AG08395 (cell line): ENCODE measurements at places on chromosomes 3 and 15.
A peak's percentile ranks its signal among the peaks of the same experiment; 100 is the strongest.

DNA sequence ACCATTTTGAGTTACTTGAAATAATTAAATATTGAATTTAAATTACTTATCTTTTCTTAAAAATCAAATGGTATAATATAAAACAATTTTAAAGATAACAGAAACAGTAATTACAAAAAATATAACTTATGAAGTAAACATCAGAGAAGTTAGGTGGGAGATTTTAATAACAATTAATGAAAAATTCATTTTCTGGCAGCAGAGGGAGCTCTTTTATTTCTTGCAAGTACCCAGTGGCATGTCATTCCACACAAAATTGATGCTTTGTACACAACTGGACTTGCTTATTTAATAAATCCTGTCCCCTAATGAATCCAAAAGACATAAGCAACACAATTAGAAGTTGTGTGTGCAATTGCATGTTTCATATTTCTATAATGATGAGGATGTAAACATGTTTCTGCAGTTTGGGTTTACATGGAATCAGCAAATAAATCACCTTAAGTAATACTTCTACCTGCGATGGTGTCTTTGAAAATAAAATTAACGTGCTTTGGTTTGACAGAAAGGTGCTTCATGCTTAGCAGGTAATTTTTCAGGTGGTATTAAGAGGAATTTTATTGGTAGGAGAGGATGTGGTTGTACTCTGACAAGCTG, 861.3 kb downstream of the ZPLD1 start:
- DNase-seq, result no peak

- no peak for DNase-seq
Measured at GRCh38 chr3:159501029-159501428, 487.6 kb upstream of the IL12A start.

GRCh38 chr15:64249406-64249805, 86.6 kb upstream of the PPIB start:
- DNase-seq, result no peak

- no peak for DNase-seq
Measured at GRCh38 chr15:23484870-23485269, 37.8 kb upstream of the GOLGA6L2 start.

DNA sequence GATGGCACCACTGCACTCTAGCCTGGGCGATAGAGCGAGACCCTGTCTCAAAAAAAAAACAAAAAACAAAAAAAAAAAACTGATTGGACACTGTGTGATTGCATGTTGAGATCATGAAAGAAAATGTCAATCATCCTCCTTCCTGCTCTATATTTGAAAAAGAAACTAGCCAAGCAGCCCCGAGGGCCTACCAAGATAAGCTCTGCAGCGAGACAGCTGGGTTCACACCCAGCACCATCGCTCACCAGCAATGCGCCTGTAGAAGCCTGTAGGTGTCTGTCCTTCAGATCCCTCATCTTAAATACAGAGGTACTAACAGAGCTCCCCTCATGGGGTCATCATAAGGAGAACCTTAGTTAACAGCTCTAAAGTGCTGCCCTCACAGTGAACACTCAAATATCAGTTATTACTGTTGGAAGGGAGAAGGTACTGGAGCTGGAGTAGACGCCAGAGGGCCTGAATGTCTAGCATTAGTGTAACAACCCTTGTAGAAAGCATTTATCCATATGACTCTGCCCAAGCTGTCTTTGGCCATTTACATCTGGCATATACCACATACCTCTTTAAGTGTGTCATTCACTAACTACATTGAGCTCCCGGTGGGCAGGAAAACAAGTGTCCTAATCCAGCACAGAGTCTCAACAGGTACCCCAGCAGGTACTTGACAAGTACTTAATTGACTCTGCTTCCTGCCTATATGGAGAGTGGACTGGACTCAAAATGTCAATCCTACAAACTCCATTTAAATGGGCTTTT, 22.9 kb downstream of the MYLK start:
- no peak for DNase-seq

DNA sequence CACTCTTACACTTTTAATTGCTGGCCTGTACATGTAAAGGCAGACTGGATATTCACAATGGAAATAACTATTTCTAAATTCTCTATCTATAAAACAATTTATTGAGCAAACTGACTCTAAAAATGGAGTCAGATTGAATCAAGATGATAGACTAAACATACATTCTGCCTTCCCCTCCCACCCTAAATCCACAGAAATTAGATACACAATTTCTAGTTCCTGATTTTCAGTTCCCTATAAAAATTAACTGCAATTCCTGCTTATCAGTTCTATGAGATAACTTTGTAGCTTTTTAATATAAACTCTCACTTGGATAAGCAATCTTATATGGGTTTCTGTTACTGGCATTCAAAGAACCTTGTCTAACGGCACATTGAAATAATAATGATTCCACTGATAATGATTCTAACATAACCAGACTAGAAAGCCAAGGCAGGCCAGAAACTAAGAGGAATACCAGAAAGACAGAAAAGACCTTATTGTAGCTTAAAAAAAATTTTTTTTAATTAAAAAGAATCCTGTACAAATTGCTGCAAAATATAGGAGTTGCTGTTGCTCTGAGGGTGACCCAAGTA, 33.1 kb downstream of the TBC1D5 start:
- DNase-seq, result no peak

DNA sequence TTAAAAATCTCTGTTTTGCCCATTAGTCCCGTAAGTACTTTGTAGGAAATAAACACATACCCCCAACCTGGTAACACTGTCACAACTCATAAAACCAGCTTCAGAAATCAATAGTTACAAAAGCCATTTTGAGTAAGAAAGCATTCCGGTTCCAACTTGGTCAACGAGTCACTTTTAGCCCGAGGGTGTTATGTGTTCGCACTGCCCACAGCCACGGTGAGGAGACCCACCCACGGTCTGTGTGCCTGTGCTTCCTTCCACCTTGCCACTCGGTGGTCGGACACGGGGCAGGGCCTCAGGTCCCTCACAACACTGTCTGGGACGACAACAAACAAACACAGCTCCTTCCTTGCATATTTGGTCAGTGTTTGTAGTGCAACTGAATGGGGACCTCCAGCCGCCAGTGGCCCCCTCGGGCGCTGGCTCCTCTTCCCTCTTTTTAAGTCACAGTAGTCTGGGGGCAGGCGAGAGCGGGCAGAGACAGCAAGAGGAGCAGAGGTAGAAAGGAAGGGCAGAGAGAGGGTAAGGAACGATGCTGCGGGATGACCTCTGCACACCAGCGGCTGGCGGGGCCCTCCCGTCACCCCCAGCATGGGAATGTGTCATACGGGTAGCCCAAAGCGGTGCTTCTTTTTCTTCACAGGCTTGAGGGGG, 5.2 kb upstream of the MUSTN1 start:
- DNase-seq, result no peak

DNA sequence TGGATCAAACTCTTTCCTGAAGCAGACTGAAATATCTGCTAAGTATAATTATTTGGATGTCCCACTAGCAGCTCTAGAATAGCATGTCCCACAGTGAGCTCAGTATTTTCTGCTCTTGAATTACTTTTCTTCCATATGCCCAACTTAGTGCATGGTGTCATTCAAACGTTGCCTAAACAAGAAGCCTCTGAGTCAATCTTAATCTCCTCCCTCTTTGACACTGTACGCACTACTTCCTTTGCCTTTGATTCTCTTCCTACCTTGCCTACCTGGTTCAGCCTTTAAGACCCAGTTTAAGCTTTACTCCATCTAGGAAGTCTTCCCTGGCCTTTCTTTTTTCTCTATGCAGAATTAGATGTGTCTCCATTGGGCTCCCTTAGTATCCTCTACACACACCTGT, 54.5 kb downstream of the SEC22A start:
- DNase-seq, result no peak

- no peak for DNase-seq
Measured at GRCh38 chr15:44325568-44325967, 37.0 kb downstream of the GOLM2 start.

DNA sequence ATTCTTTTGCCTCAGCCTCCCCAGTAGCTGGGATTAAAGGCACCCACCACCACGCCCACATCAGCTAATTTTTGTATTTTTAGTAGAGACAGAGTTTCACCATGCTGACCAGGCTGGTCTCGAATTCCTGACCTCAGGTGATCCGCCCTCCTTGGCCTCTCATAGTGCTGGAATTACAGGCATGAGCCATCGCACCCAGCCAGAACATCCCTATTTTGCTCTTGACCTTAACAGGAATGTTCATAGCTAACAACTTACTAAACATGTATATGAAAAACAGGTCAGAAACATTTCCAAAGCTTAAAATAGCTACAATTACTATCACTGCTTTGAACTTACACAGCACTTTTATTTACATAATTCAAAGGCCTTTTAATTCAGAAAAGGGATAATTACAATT, 33.7 kb downstream of the UQCC5 start:
- DNase-seq, result peak; percentile 17

GRCh38 chr3:14261229-14261628, 82.6 kb downstream of the LSM3 start:
- peak; percentile 86 for DNase-seq

DNA sequence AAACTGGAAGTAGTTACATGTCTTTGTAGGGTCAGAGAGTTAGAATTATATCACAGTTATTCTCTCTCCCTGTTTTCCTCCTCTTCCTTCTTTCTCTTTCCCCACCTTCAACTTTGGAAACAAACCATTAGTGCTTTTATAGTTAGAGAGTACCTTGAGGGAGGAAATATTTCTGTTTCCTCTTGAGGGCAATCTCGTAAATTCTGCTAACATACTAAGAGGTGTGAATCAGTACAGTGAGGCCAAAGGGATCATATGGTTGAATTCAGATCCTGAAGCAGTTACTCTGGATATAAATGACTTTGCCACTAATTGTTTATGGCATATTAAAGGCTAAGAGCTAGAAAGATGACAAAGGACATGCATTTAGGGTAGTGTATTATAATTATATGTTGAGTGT, 60.3 kb upstream of the CCNL1 start:
- DNase-seq, result no peak

GRCh38 chr15:101087172-101087769, 164.6 kb downstream of the CHSY1 start:
- no peak for DNase-seq

- DNase-seq, result no peak
Measured at GRCh38 chr3:156668073-156668763, 6.2 kb upstream of the TIPARP start.

DNA sequence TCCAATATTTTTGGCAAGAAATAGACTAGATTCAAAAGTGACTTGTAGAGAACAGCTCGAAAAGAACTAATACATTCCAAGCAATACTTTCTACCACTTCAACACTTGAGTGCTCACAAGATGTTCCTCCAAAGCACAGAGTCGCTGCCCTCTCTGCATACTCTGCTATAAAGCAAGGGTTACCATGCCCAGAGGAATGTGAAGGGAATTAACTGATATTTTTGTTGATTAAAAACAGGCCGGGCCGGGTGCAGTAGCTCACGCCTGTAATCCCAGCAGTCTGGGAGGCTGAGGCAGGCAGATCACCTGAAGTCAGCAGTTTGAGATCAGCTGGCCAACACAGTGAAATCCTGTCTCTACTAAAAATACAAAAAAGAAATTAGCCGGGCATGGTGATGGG, 57.6 kb upstream of the CSPG5 start:
- DNase-seq, result no peak

GRCh38 chr3:47536967-47537366, 23.5 kb upstream of the ELP6 start:
- no peak for DNase-seq

GRCh38 chr15:45118996-45119395, 4.9 kb downstream of the DUOXA2 start:
- DNase-seq, result no peak

- no peak for DNase-seq
Measured at GRCh38 chr3:192745150-192745549, 17.8 kb upstream of the FGF12 start.

- DNase-seq, result no peak
Measured at GRCh38 chr15:60077581-60078359, 73.7 kb downstream of the FOXB1 start.

DNA sequence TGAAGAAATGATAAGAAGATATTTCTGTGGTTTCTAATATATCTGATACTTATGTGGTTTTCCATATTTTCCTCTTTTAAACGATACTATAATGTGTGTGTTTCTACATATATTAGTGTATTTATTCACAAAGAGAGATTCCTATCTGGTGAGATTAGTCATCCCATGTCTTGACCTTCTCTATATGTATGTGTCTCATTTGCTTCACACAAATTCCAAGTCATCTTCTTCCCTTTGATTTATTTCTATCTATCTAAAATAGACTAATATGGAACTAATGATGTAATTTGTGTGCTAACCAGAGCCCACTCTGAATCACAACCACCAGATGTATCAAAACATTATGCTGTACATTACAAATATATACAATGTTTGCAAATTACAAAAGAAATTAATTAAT, 154.7 kb upstream of the KCNMB2 start:
- DNase-seq, result no peak

DNA sequence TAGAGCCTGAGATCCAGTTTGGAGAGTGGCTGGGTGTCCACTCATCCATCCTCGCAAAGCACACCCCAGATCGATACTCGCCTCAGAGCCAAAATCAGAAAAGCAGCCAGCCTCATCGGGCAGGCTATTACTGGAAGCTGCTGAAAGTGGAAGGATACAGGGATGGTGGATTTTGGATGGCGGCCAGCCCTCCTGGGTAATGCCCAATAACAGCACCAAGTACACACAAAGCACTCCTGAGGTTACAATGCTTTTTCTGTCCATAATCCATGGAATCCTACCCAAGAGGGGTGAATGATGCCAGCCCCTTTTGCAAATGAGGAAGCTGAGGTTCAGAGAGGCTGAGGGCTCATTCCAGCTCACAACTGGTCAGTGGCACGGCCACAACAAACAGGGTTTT, 93.1 kb upstream of the SLC6A11 start:
- DNase-seq, result no peak

GRCh38 chr15:67505675-67506572, 15.0 kb upstream of the C15orf61 start:
- DNase-seq, result no peak

DNA sequence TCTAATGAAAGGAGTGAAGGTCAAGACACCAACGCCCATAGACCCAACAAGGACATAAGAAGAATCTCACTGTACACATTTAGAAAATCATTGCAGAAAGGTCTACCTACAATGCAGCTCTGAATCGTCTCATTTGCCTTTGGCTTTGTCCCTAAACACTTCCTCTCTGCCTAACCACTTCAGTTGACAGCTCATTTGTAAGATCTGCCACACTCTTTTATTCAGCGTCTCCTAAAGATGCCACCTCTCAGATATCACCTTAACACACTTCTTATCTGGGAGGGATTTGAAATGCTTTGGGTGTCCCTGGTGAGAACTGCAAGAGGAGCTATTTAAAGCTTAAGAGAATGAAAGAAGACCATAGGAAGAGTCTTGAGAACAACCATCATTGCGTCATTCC, 38.7 kb downstream of the RAB27A start:
- DNase-seq, result no peak

DNA sequence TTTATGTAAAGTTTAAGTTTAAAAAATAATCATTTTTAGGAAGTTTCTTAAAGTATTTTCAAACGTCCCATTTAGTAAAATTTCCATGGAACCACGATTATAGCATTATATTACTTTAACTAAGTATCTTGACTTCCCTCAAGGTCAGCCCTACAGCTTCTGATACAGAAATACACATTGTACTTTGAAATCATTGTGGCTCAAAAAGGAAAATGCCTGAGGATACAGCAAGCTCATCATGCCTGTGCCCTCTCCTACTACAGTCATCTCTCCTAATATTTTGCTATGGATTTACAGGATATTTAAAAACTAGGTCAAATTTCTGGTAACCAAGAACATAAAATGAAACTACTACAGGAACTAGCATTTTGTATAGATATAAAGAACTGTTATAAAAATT, 51.8 kb downstream of the GBE1 start:
- DNase-seq, result no peak

GRCh38 chr15:80778964-80779657, at the start of gene CEMIP:
Gene CEMIP (plus strand): TSS chr15:80779370. CDS start chr15:80873880, 94,510 bp downstream.
- DNase-seq, result peak; percentile 89

GRCh38 chr15:71997691-71998090, 120.3 kb downstream of the MYO9A start:
- no peak for DNase-seq
